ENCODE measurements at places on chromosomes 5 and 9.

GRCh38 chr9:68953771-68954170 is 60.1 kb downstream of the PRKACG start:
- no peak for DNase-seq

GRCh38 chr5:116637149-116637740 is 62.6 kb upstream of the SEMA6A start:
- no peak for DNase-seq

DNA sequence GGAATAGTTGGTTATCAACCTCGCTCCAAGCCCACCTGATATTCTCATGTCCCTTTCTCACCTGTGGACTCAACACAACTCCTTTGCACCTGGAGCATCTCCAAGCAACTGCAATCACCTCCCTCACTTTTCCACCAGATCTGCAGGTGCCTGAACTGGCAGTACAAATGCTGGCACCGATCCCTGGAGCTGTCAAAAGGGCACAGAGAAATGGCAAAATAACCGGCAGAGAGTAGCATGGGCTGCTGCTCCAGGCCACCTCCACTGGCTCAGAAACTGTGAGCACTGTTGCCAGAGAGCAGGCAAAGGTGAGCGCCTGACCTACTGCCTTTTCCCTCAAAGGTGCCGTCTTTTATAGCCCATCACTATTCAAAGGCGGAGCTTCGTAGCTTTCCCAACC is 14.7 kb downstream of the EQTN start:
- DNase-seq: no peak

GRCh38 chr5:38607930-38608564 is 51.6 kb upstream of the LIFR start:
- DNase-seq: peak; percentile 6

DNA sequence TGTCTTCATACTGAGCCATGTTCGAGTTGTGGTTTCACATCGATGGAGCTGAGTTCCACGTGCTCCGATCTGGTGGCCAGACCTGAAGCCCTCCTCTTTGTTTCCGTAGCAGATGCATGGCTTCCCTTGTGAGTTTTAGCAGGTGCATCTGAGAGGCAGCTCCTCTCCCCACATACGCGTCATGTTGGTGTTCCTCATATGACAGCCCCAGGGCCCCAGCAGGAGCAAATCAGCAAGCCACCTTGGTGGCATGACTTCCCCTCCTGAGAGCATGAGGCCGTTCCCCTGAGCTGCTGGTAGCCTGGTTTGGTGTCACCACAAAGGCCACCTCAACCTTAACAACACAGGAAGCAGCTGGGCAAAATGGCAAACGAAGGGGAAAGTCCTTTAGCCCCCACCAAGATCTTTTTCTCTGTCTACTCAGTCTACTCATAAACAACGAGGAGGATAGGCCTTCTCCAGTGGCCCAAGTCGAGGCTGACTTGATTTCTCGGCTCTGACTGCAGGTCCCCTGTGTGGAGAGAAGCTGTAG is 5.9 kb downstream of the CYFIP2 start:
- DNase-seq: no peak

- DNase-seq: no peak
Observed at GRCh38 chr5:173648308-173648866, 31.9 kb upstream of the BOD1 start.

- no peak for DNase-seq
Observed at GRCh38 chr5:149310947-149311658, 34.2 kb upstream of the GRPEL2 start.

GRCh38 chr5:168712280-168712924 is 133.2 kb upstream of the PANK3 start:
- no peak for DNase-seq

GRCh38 chr5:52661903-52662595 is 125.7 kb upstream of the ITGA1 start:
- DNase-seq: no peak

DNA sequence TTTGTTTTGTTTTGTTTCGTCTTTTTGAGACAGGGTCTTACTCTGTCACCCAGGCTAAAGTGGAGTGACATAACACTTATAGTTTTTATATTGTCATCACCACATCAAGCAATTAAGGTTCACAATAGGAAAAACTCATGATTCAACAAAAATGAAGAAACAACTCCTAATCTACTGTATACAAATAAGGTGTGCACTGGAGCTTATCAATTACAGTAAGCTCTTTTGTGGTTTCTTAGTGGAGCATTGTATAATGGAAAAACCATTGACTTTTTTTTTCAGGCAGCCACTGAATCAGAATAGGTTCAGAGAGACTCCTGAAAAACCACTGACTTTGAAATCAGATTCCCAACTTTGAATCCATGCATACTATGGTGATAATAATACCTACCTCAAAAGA is 10.8 kb upstream of the PLIN2 start:
- no peak for DNase-seq

DNA sequence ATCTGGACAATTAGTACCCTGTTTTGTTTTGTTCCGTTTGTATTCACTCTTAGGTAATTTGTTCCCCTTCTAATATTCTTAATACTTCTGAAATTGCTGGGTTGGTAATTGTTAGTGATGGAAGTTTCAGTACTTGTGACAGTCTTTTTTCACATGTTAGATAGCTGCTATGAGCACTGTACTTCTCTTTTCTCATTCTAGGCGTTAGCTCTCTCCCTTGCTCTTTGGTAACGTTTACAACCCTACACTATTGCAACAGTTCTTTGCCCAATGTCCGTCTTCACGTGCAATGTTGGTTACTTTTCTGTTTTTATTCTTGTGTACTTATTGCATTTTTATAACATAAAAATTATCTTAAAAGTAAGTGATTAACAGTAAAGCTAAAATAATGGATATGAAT is 1509.0 kb downstream of the MAT2B start:
- DNase-seq: no peak

DNA sequence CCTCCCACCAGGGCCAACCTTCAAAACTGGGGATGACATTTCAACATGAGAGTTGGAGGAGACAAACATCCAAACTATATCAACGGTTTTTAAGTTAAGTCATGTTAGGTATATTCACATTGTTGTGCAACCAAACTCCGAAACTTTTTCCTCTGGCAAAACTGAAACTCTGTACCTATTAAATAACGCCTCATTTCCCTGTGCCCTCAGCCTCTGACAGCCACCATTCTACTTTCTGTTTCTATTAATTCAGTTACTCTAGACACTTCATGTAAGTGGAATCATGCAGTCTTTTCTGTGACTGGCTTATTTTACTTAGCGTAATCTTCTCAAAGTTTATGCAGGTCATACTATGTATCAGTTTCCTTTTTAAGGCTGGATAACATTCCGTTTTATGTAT is 85.0 kb downstream of the CWC27 start:
- no peak for DNase-seq

DNA sequence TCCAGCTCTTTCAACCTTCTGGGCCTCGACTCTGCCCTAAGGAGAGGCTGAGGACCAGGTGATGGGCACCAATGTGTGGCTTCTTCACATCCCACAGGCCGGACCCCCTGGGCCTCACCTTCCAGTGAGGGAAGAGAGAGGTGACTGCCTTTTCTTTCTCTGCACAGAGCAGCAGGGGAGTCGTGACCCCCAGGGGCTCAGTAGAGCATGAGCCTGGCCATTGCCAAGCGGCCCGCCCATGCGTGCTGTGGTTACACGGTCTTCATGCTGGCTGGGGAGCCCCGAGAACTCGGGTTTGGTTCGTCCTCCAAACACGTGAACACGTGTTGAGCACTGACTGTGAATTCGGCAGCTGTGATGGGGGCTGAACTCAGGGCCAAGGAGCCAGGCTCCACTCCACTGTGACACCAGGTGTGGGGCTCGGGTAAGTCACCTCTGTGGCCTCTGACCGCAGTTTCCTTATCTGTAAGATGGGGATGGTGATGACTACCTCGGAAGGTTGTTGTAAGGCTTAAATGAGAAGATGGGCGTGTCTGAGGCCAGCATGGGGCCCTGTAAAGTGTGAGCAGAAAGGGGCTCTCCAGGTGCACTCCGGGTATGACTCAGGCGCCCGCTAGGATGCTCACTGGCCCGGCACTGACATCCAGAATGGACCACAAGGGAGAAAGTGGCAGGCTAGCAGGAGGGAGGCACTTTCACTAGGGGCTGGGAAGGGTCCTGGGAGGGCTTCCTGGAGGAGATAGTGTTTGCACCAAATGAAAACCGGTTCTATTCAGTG is 13.4 kb upstream of the GRHPR start:
- no peak for DNase-seq

DNA sequence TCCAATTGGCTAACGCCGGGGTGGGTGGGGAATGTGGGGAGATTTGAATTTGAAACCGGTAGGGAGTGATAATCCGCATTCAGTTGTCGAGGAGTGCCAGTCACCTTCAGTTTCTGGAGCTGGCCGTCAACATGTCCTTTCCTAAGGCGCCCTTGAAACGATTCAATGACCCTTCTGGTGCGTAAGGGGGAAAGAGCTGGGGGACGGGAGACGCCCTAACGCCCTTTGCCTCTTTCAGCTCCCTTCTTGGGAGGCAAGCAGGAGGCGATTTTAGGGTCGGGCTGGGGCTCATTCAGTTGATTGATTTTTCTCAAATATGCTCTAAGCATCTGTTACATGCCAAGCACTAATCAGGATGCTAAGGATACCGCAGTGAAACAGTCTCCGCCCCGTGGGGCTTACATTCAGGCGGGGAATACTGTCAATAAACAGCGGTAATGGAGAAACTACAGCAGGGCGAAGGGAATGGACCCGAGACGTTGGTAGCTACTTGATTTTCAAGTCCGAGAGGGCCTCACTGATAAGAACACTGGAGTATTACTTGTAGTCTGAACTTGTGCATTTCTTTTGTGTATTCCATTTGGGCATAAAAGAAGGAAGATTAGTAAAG is at the start of gene HMMR:
HMMR (plus strand) TSS at position 71 of the 610 bp plus-strand sequence; CDS start at position 132, 61 bp downstream.
- no peak for DNase-seq

DNA sequence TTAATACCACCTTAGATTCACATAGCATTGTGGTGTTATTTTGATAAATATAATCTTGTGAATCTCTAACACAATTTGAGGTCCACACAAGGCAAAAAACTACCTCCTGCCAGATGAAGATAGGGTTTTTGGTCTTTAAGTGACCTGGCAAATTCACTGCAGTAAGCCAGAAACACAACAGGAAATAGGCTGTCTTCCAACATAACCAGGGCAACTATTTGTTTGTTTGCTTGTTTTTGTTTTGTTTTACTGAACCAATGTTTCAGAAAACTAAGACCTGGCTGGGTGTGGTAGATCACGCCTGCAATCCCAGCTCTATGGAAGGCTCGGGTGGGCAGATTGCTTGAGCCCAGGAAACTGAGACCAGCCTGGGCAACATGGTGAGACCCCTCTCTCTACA is 95.5 kb downstream of the USP20 start:
- DNase-seq: no peak

DNA sequence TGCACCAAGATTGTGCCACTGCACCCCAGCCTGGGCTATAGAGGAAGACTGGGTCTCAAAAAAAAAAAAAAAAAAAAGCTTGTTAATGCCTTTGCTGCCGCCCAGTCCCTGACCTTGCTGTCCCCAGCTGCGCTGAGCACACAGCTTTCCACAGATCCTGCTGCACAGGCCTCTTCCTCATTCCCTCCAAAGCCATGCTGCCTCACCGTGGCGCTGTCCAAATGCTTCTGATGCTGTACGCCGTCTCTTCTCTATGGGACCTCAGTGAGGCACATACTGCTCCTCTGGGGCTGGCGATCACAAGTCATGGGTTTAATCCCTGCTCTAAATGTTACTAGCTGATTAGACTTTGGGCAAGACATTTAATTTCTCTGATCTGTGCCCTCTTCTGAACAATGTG is 234.1 kb downstream of the FBXL7 start:
- no peak for DNase-seq

- no peak for DNase-seq
Observed at GRCh38 chr9:114867327-114867726, 61.5 kb upstream of the TNFSF15 start.

DNA sequence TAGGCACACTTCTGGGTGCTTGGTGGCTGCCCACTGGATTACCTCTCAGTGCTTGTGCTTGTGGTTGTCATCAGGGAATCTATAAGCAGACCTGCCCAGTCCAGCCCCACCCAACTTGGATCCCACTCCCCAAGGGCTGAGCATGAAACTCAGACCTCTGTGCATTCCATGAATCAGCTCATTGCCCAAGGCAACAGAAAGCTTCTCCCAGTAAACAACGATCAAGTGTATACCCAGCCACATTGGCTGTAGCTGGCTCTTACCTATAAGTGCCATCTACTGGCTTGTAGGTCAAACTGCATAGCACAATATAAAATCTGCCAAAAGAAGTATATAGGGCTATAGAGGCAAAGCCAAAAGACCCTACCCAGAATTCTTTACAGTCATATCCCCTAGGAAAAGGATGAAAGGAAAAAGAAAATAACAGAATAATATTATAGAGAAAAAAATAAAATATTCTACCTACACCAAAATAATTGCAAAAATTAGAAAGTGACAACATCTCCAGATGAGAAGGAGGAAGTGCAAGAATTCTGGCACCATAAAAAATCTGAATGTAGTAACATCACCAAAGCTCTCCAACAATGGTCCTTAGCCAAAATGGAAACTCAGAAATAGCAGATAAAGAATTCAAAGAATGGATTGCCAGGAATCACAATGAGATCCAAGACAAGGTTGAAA is 321.0 kb upstream of the TRPC7 start:
- no peak for DNase-seq

GRCh38 chr5:67059744-67060490 is 136.7 kb downstream of the CD180 start:
- DNase-seq: no peak

DNA sequence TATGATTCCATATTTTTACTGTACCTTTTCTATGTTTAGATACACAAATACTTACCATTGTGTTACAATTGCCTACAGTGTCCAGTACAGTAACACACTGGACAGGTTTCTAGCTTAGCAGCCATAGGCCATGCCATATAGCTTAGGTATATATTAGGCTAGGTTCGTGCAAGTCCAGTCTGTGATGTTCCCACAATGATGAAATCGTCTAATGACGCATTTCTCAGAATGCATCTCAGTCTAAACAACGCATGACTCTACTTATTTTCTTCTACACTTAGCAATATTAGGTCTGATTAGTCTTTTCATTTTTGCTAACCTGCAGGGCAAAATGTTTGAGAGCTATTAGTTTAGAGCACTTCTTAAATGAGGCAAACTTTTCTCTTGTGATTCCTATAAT is 22.7 kb downstream of the OR2S2 start:
- DNase-seq: no peak

DNA sequence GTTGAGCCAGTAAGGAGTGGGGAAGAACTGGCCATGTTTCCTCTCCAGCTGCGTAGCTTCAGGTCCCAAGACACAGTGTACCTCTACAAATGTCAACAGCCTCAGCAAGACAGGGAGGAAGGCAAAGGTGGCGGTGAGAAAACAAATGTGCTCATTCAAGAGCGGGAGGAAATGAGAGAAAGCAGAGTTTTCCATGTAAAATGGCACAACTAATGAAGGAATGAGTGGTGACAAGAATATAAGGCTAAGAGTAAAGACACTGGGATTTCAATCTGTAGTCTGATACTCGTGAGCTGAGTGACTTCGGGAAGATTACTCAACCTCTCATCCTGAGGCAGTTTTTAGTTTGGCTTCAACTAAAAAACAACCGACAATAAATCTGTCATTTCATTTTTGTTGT is 67.6 kb downstream of the DPYSL3 start:
- no peak for DNase-seq

All from NCI-H510A (cell line).